ENCODE measurements at places on chromosomes 16 and 17.

- no peak for DNase-seq
Measured at GRCh38 chr17:2889256-2889655, 93.0 kb downstream of the RAP1GAP2 start.

DNA sequence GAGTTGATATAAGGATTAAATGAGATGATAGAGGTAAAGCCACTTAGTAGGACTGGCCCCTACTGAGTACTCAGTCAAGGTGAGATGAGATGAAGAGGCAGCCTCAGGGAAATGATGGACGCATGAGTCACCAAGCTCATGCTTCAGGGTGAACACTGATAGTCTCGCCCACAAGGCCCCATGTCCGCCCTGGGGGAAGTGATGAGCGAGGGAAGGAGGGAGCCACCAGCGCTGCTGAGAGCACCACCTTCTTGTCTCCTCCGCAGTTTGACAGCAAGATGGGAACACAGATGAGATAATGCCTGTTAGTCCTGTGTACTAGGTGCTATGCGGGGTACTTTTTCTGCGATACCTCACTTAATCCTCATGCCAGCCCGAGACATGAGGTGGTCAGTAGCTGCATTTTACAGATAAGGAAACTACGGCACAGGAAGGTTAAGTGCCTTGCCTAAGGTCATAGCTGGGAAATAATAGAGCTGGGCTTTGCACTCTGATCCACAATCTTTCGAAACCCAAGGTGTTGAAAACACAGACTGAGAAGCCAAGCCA is 383.0 kb downstream of the CPPED1 start:
- DNase-seq = no peak

DNA sequence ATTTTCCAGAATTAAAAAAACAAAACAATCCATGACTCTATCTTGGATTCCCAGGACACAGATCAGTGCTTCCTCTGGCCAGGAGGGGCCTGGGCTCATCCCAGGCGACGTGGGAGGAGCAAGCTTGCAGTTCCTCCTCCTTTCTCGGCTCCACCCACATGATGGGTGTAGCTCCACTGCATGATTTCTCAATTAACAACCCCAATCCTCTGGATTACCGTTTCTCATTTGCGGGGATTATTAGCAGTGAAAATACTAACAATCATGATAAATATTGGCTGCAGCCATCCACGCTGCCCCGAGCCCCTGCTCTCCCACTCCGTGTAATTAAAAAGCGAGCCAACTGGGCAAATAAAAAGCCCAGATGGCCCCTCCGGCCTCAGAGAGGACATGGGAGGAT is 46.4 kb upstream of the SDK2 start:
- no peak for DNase-seq

- no peak for DNase-seq
Measured at GRCh38 chr17:39231591-39232551, 6.1 kb upstream of the STAC2 start.

GRCh38 chr17:79728908-79729471 is 1.8 kb upstream of the ENPP7 start:
- no peak for DNase-seq

Measured in forelimb muscle (tissue), 1 donor.